ENCODE measurements at places on chromosomes 4 and X.

- DNase-seq = no peak
These were observed 98.0 kb downstream of the ATP11C start for GRCh38 chrX:139834879-139835278.

DNA sequence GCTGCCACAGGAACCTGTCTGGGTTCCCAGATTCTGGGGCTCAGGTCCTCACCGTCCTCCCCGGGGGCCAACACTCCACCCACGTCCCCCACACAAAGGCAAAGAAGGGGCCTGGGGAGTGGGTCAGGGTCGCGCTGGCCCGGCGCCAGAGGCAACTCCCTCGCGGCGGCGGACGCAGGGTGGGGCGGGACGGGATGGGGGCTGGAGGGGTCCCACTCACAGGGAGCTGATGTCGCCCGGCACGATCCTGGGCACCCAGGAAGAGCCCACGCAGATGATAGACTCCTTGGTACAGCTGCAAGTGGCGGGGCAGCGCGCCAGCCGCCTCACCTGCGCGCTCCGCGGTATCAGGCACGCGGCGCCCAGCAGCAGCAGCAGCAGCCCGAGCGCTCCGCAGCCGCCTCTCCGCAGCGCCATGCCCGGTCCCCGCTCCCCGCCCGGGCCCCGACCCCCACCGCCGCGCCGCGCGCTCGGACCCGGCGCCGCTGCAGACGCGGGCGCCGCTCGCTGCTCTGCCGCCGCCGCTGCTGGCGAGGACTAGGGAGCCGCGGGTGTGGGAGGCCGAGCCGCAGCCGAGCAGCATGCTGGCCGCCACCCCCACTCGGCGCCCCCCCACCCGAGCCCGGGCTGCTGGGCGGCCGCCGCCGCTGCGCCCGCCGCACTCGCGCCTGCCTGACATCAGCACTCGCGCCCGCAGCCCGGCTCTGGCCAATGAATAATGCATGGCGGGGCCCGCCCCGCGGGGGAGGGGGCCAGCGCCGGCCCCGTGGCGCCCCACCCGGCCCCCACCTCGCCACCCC is at the start of gene LGI2:
LGI2 (minus strand) TSS at position 670 of the 800 bp plus-strand sequence; CDS start at position 417, 253 bp downstream.
- DNase-seq = peak; percentile 63

- no peak for DNase-seq
These were observed 407.1 kb downstream of the IL15 start for GRCh38 chr4:142043509-142043908.

- peak; percentile 66 for DNase-seq
These were observed at the start of gene DUSP9 for GRCh38 chrX:153646620-153647373. DUSP9 (plus strand) TSS chrX:153647203; CDS start chrX:153647954, 751 bp downstream.

GRCh38 chr4:184861047-184861446 is 35.3 kb upstream of the ACSL1 start:
- no peak for DNase-seq

- DNase-seq = no peak
These were observed 105.7 kb downstream of the CEP44 start for GRCh38 chr4:174389439-174389838.

- DNase-seq = no peak
These were observed 2.1 kb downstream of the TET2 start for GRCh38 chr4:105148776-105149175.

DNA sequence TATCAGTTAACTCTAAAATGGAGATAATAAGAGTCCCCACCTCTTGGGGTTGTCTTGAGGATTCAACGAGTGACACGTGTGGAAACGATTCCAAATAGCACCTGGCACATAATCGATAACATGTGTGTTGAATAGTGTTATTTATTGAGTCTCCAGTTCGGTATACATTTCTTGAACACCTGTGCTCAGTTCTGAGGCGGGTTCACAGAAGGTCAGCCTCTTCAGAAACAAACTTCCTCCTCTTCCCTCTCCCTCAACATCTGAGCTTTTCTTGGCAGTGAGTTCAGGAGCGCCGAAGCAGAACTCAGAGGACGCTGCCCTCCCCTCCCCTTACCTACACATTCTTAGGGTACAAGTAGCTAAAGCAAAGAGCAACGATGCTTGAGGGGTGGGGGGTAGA is 934 bp downstream of the PDHA1 start:
- DNase-seq = no peak

- no peak for DNase-seq
These were observed 6.4 kb upstream of the ANTXR2 start for GRCh38 chr4:80079255-80079923.

DNA sequence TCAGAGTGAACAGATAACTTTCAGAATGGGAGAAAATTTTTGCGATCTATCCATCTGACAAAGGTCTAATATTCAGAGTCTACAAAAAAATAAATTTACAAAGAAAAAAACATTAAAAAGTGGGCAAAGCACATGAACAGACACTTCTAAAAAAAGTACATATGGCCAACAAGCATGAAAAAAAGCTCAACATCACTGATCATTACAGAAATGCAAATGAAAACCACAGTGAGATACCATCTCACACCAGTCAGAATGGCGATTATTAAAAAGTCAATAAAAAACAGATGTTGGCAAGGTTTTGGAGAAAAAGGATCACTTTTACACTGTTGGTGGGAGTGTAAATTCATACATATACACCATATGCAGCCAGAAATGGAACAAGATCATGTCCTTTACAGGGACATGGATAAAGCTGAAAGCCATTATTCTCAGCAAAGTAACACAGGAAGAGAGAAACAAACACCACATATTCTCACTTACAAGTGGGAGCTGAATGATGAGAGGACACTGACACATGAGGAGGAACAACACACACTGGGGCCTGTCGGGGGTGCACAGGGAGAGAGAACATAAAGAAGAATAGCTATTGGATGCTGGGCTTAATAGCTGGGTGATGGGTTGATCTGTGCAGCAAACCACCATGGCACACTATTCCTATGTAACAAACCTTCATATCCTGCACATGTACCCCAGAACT is 41.6 kb upstream of the ITM2A start:
- no peak for DNase-seq

GRCh38 chrX:109848461-109849050 is 115.5 kb upstream of the ACSL4 start:
- peak; percentile 10 for DNase-seq

DNA sequence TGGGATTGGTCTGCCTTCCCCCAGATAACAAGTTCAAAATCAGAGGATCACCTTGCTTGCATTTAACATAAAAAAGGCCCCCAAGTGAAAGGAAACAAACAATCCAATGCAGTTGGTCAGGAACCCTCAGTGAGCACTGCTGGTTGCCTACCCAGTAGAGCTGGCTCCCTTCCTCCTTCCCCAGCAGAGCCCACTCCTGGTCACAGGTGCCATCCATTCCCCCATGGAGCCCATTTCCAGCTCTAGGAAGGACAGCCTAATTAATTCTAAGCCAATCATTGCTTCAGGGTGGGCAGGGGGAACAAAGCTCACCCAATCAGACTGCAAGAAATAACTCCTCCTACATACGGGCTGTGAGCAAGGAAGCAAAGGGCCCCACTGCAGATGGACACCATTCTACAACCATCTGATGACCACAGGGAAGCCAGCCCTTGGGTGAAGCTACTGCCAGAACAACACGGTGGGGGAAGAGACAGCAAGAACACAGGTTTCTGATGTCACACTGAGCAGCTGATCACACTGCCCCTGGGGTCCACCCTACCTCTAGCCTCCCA is 86.5 kb downstream of the SH3KBP1 start:
- no peak for DNase-seq

GRCh38 chr4:145289403-145290076 is 109.2 kb upstream of the OTUD4 start:
- no peak for DNase-seq

DNA sequence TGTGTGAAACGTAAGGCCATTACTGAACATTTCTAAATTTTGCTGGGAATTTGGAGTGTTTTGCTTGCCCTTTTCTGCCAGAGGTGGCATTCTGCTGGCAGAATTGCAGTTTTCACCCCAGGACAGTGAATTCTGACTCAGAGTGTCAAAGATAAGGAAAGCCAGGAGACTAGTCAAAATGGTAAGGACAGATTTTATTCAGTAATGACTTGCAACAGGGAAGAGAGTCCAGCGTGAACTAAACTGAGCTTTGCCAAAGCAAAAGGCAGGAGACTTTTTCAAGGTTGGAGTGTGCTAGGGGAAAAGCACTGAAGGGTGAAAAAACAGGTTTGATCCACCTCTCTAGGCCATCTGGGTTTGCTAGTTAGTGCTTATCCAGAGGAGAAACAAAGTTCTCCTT is 19.4 kb downstream of the MRFAP1 start:
- no peak for DNase-seq

DNA sequence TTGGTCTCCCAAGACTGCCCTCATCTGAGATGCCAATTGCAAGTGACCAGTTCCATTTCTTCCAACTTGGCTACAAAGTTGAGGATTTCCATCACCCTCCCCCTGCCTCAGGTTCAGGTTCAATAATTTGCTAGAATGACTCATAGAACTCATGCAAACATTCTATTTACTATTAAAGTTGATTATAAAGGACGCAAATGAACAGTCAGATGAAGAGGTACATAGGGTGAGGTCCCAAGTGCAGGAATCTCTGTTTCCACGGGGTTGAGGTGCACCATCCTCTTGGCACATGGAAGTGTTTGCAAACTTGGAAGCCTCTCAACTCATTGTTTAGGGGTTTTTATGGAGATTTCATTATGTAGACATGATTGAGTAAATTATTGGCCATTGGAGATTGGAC is 41.0 kb downstream of the FGFBP1 start:
- no peak for DNase-seq

DNA sequence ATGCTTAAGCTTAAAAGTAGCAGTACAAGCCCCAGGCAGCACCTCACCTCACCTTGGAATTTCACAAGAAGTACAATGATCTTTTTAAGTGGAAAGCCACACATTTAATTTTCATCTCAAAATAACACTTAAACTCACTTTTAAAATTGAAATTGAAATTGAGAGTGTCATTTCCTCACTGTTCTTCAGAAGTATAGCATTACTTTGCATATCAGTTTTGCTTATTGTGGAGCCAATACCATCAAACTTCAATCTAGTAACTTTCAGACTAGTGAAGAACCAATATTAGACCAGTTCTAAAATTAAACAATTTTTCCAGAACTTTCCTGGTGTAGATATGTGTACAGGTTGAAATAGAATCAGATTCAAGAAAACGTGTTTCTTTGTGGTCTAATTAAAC is 242.4 kb downstream of the NDST4 start:
- no peak for DNase-seq

DNA sequence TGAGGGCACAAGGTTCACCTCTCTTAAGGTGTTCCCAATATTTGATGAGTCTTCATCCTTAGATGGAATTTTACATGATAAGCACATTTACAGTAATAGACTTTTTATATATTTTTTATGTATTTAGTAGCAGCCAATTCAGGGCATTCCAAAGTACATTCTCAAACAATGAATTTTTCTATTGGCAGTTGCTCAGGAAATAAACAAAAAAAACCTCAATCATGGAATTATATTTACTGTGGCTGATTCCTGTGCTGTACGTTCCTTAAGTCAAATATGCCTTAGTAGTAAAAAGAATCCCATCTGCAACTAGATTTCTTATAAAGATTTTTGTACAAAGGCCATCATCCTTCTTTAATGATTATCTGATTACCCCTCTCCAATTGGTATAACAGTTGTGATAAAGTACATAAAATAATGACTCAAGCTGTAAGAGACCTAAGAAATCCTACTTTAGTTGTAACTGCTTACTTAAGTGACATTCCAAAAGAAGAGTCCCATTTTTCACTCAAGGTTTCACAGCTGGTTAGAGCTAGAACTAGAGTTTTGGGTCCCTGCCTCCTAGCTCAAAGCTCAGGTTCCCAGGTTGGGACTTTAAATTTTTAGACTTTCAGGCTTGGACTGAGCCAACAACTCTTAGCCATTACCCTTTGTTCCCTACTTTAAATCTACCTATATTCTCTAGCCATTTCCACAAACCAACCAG is 152.7 kb downstream of the FHIP1A start:
- DNase-seq = no peak

DNA sequence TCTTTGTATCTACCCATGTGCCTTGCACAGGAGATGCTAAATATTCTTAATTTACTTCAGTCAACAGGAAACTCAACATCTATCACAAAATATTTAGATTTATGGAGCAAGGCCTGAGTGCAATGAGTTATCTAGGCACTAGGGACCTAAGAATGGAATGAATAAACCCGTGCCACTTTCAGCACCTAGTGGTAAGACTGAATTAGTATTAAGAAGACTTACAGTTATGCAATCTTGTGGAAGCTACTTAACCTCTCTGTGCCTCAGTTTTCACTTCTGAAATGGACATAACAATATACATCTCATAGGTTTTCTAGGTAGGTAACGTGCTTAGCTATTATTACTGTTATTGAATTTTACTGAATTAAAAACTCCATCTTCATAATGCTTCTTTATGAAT is 144.6 kb upstream of the MAP3K15 start:
- DNase-seq = no peak

DNA sequence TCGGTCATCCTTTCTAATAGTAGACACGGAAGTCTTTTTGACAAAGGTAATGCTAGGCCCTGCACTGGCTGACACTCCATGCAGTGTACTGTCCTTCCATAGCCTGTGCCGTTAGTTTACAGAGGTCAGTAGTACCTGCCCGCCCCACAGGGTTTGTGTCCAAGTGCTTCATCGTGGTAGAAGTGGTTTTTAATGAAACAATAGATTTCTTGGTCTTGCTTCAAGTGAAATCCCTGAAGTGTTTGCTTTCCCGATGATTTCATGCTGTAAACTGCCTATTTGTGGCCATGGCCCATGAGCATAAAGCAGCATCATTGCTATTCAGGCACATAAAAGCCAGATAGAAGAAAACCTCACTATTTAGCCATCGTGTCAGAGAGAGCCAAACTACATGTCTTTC is 139.3 kb downstream of the GPR143 start:
- DNase-seq = no peak

GRCh38 chr4:158208963-158209640 is 1.2 kb upstream of the TMEM144 start:
- peak; percentile 14 for DNase-seq

DNA sequence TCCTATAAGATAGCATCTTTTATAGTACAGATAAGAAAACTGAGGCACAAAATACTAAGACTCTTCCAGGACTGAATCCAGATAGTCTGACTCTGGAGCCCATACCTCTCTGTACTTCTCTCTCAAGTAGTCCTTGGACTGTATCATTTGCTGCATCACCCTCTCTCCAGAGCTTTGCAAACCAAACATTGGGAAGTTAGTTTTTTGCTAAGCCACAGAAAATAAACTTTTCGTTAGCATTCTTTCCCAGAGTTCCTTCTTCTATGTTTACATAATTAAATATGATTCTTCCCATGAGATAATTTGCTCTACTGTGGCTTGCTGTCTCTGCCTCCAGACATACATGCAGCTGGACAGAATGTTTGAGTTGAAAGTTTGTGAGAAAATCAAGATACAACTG is 22.0 kb downstream of the PPEF2 start:
- DNase-seq = no peak

GRCh38 chr4:127846061-127846460 is 34.6 kb upstream of the PLK4 start:
- no peak for DNase-seq

DNA sequence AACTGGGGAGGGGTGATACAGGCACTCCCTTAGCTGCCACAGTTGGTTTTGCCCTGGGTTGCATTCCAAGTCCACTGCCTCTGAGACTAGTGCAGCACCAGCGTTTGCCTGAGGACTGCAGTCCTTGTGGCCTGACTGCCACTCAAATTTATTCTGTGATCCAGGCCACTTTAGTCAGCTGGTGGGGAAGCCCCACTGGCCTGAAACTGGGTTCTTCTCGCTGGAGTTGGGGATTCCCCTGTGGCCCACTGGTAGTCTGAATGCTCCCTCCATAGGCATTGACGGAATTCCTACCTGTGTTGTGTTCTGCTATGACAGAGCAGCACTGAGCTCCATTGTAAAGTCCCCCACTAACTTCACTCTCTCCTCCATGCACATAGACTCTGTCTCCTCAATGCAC is 63.8 kb downstream of the PTPN13 start:
- DNase-seq = no peak
